Activated effector memory CD4-positive, alpha-beta T cell treated with Interleukin-2 at 50 U/mL for 16 hours (primary cell): ENCODE measurements at places on chromosomes 6 and 20.

- no peak for DNase-seq
Observed at GRCh38 chr6:107323133-107323785, 136.1 kb downstream of the PDSS2 start.

GRCh38 chr6:79525272-79526100 lies 11.7 kb downstream of the LCA5 start:
- DNase-seq = no peak

DNA sequence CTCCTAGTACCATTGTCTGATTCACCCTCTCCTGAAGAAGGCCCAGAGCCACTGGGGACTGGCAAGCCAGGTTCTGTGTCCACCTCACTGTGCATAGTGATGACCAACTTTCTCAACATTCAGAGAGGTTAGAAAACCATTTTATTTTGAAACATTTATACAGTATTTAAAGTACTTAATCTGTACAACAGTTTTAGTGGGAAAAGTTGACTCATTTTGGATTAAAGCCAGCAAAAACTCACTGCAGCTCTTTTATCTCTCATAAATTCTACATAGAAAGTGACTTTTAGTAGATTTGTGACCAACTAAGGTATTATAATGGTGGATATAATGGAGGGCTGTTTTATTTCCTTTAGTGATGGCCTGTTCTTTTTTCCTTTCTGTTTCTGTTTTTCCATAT lies 9.7 kb downstream of the TULP4 start:
- DNase-seq = no peak

GRCh38 chr6:92577077-92577719 lies 842.2 kb downstream of the EPHA7 start:
- DNase-seq = no peak

DNA sequence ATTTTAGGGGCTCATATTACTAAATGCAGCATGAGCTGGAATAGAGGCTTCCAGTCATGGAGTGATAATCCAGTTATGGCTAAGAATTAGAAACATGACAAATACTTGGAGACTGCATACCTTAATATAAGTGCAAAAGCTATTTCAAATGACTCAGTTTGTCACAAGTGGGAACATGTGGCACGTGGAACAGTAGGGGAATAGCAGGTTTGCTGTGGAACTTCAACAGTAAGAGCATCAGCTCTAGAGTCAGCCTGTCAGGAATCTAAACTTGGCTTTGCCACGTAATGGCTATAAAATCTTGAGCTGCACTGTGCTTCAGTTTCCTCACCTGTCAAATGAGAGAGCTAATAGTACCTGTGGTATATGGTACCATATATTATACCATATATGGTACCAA lies 62.1 kb downstream of the HTR1B start:
- no peak for DNase-seq

GRCh38 chr6:133707456-133707855 lies 181.5 kb upstream of the TCF21 start:
- no peak for DNase-seq

DNA sequence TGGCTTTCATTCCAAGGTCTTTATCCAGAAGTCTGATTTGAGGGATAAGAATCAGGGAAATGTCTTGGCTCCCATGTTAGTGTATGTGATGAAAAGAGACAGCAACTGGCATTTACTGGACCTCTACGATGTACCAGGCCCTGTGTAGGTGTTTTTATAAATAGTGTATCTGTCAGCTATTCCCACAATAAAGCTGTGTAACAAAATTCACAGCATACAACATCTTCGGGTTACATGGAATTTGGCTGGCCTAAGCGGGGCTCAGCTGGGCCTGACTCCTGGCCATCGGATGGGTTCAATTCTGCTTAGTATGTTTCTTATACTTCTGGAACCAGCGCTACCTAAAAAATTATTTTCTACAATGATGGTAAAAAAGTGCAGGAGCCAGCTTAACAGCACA lies 128.2 kb downstream of the SNX5 start:
- DNase-seq = no peak

DNA sequence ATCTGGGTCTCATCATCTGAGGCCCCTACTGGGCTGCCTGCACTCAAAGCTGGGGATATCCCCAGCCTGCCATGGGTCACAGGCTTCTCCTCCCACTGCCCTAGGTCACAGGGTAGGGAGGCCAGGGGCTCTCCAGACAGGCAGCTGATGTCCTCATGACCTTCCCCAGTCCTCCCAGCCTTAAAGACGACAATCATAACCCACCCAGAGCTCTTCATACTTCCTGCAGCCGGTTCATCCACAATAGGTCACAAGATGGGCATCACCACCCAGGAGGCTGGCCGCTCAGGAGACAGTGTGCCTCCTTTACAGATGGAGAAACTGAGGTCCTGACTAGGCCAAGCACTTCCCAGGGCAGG lies 15.2 kb downstream of the TFEB start:
- DNase-seq = no peak
